Fibroblast of the aortic adventitia (primary cell): ENCODE measurements at places on chromosomes 7 and 10.

DNA sequence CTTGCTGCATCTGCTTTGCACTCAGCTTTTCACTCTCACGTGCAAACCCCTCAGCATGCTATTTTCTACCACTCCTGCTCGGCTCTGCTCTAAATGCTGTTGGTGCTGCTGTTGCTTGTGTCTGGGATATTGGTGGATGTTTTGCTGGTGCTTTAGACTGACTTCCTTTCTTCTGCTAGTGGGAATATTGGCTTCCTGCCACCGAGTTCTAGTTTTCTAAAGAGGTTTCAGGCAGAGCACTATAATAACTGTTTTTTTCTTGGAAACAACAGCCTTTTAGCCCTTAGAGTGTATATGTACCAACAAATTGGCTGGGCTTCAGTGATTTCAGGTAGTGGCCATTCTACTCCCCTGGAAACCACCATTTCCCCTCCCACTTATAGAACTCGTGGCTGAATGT lies 27.8 kb downstream of the TMEM236 start:
- DNase-seq, result peak; percentile 27

DNA sequence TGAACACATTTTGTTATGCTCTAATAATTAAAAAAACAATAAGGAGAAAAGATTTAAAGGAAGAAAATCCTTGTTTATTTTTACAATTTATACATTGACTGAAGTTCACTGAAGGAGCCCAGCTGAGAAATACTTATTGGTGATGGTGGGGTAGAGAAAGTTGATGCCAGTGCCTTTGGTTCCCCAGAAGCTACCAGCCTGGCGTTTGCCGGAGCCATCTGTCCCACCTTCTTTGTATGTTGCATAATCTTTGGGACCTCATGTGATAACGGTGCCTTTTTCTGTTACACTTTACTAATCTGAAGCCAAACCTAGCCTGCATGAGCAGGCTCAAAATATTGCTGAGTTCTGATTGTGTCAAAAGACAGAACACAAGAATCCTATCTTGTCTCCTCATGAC lies 22.7 kb downstream of the ZNF365 start:
- no peak for DNase-seq

- no peak for DNase-seq
These were observed 295.0 kb downstream of the TCERG1L start for GRCh38 chr10:131016556-131016955.

DNA sequence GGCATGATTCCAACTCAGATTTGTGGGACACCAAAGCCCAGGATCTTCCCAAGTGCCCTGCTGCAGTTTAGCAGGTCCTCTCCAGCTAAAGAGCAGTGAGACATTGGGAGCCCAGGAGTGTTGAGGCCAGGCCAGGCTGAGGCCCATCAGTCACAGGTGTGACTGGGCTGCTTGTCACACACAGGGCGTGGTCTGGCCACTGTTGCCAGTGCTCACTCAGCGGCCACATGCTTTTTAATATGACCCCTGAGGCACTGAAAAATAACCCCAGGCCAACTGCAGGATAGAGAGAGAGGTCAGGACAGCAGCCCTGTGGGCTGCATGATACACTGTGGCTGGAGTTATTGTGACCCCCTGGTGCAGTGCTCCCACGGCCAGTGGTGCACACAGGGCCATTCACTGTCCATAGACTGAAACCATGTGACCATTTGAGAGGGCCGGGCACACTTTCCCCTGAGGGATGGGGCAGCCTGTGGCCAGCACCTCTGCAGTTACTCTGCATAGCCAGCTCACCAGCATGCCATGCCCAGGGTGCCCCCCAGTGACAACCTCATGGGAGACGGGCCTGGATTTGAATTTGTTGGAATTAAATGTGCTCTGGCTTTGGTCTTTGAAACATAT lies 4.2 kb downstream of the GDF2 start:
- DNase-seq, result no peak

- peak; percentile 91 for DNase-seq
These were observed 45.9 kb downstream of the HIPK2 start for GRCh38 chr7:139731802-139732470.
